Daoy (cell line): ENCODE measurements at places on chromosomes 3 and 15. TPM values are rescaled to one million over a fixed set of nuclear protein-coding genes. Genes with fewer than 3 reads are reported as not detected.

SYNPR gene
- total RNA-seq, result not detected in 2 replicates

USP19 gene
- 46.5 and 82.0 TPM in 2 replicates for total RNA-seq

GOLGA6L7 gene
- not detected in 2 replicates for total RNA-seq

MINDY4B gene
- total RNA-seq, result not detected in 2 replicates

KBTBD12 gene
- total RNA-seq, result not detected in 2 replicates

DNA sequence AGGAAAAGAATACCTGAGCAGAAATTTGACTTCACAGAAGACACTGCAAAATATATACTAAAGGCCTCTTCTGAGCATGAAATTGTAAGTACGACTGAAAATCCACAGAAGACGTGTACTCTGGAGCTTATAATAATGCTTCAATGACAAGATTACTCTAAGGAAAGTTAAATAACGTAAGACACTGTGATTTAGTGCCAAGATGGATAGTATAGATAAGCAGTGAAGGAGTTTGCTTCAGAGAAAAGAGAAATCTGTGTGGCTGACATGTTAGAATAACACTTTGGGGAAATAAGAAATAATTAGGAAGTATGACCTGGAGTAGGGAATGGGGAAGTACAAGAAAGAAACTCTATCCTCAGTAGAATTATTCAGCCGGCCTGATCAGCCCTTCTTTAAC, 28.9 kb downstream of the ALDH1A2 start:
- no peak for DNase-seq

- DNase-seq, result no peak
Measured at GRCh38 chr15:63075984-63076713, 33.6 kb downstream of the TPM1 start.

DNA sequence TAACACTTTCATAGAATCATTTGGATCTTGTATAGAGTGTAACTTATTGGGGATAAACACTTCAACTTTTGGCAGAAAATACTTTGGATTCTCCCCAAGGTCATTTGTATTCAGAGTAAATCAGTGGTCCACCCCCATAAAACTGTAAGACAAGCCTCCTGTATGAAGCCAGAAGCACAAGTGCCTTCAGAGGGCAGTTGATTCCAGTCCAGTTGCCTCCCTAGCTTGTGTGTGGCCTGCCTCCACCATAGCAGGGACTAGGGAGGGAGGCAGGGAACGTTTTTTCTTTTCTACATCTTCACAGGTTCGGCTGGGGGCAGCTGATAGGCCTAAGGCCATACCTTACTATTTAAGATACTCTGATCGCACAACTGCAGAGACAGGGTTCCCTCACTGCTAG, 11.6 kb downstream of the GORASP1 start:
- no peak for DNase-seq

DNA sequence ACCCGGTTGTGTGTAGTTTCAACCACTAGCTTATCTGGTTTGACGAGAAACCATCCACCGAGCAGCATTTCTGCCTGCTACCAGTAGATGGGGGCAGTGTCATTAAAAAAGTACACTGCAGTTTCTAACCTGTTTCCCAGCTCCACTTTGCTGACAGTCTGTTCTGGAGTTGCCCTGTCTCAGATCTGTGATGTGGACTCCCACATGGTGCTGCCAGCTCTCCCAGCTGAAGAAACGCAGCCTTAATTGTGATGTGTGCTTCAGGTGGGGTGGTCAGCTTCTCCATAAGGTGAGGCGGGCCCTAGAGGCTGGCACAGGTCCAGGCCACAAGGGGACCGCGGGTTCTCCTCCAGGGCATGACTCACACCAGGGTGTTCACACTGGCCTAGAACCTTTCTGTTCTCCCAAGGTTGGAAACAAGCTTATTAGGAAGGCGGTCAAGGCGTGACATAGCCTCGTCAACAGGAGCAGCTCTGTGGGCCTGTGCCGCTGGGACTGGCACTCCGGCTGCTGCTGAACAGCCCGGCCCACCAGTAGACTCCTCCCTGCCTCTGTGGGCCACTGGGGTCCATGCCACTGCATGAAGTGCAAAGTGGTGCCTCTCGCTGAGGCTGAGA, 2.9 kb upstream of the FAM43A start:
- peak; percentile 86 for DNase-seq

DNA sequence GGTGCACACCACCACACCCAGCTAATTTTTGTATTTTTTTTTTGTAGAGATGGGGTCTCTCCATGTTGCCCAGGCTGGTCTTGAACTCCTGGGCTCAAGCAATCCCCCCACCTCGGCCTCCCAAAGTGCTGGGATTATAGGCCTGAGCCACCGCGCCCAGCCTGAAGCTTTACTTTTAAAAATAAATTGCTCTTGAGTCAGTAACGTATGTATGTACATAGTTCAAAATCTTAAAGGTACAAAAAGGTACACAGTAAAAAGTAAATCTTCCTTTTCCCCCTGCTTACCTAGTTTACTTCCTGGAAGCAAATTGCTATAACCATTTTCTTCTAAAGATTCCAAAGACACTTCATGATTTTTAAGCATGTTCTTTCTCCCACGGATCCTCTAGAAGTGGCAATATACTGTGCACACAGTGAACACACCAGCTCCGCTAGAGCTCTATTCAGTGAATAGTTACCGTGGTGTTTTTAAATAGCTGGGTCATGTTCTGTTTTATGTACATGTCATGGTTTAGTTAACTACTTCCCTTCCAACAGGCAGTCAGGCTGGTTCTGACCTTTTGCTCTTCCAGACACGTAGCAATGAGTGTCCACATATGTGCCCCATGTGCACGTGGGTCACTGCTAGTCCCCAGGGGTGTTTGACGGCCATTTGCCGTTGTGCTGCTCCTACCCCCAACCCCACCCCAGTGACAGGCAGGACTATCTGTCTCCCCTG, 82.1 kb downstream of the EEFSEC start:
- DNase-seq, result no peak

DNA sequence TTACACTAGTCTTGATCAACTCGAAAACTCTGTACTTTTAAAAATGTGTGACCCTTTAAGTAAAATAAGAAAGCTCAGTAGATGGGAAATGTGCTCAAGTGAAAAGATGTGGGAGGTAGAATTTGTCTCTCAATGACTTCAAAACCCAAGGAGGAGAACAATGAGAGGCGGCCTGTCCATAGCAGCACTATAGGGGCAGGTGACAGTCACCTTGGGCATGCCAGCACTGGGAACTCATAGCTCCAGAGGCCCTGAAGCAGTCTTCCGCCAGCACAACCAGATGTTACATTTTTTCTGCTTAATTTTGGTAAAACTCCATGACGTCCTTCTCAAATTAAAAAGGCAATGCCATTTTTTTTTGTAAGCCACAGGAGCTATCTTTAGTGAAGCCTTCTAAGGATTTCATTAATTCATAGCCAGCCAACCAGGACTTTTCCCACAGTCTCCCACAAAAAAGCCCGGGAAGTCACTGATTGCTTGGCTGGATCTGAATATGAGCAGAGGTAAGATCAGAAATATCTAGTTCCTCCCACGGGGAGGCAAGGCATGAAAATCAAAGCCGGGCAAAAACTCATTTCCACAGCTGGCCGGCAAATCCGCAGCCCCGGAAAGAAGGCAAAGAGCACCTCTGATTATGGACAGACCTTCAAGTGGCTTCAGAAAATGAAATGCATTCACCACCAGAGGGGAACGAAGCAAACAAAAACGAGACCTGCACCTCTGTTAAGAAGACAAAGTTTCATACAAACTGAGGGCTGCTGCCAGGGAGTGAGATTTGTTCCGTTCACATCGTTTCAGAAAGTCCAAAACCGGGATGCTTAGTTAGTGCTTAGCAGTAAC, 10.5 kb downstream of the IL17RD start:
- DNase-seq, result no peak

GRCh38 chr3:171784937-171785336, 25.3 kb downstream of the PLD1 start:
- no peak for DNase-seq

DNA sequence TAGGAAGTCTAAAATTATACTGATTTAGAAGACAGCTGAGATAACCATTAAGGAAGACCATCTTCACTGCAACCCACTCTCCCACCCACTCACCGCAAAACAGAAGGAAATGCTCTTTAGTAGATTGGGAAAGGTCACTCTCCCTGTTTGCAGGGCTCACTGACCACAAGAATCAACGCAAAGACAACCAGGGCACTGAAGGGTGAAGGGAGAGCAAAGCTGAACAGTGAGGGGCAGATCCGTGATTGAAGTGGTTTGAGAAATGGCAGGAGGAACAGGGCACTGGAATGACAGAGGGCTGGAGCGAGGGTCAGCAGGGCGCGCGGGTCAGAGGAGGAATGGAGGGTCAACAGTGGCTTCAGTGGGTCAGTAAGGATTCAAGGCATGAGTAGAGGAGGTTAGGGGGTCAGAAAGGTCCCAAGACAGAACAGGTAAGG, 520 bp downstream of the MESD start:
- DNase-seq, result no peak
